ENCODE measurements at places on chromosomes 11 and 22.
A peak's percentile ranks its signal among the peaks of the same experiment; 100 is the strongest.

- DNase-seq = peak; percentile 27
These were observed 1.4 kb downstream of the PATZ1 start for GRCh38 chr22:31344578-31345330.

DNA sequence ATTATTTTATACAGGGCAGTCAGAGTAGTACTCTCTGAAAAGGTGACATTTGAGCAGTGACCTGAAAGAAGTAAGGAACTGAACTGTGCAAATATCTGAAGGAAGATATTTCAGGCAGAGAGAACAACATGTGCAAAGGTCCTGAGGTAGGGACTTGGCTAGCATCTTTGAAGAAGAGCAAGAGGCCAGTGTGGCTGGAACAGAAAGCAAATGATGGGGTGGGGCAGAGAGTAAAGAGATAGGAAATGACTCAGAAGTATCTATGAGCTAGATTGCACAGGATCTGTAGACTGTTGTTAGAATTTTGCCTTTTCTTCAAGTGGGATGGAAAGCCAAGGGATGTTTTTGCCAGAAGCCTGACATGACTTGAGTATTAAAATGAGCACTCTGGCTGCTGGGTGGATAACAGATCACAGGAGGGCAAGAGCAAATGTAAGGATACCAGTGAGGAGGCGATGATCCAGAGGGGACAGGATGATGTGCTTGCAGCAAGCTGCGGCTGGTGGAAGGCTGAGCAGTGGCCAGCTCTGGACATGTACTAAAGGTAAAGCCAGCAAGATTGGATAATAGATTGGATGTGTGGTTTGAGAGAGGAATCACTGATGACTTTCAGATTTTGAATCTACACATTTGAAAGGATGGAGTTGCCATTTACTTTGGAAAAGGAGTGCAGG, 33.2 kb upstream of the TTC12 start:
- no peak for DNase-seq

DNA sequence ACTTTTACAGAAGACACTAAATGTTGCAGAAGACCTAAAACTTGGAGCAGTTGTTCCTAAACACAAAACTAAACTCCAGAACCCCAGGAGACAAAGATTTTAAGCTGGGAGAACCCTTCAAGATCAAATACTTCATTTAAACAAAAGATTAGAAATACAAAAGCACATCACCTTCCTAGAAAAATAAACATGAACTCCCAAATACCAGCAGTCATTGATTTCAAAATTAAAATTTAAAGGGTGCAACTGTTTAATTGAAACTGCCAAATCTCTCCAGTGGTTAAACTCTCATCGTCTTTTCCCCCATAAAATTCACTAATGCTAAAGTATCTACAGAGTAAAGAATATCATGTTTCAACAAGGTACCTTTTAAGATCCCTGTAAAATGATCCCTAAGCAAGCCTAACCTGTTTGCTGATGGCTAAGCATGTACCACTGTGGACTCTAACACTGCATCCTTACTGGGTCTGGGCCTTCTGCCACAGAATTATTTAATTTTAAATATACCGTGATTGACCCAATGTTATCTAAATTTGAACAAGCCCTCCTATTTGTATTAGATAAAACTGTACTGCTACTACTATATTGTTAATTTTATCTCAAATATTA, 53.7 kb upstream of the CCDC34 start:
- DNase-seq = no peak

- no peak for DNase-seq
These were observed 12.5 kb downstream of the OTUB1 start for GRCh38 chr11:63998558-63999348.

- DNase-seq = no peak
These were observed 7.5 kb downstream of the BCL9L start for GRCh38 chr11:118918128-118918685.

GRCh38 chr11:15967166-15967565, 389.2 kb downstream of the SOX6 start:
- no peak for DNase-seq

GRCh38 chr22:26615830-26616435, 1.9 kb downstream of the CRYBB1 start:
- no peak for DNase-seq

DNA sequence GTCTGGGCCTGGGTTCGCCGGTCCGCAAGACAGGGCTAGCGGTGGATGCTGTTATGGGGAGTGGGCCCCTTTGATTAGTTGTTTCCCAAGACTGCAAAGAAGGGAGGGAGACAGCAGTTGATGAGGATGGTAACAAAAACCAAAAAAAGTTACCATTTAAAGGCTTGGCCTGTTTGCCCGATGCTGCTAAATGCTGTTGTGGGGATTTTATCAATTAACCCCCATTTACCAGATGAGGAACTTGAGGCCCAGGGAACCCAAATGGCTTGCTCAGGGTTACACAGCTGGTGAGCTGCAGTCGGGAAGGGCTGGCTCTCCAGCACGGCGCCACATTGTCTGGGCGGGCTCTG, 3.4 kb downstream of the TRPT1 start:
- DNase-seq = no peak

- no peak for DNase-seq
These were observed 3.2 kb upstream of the PIWIL4 start for GRCh38 chr11:94563848-94564467.

DNA sequence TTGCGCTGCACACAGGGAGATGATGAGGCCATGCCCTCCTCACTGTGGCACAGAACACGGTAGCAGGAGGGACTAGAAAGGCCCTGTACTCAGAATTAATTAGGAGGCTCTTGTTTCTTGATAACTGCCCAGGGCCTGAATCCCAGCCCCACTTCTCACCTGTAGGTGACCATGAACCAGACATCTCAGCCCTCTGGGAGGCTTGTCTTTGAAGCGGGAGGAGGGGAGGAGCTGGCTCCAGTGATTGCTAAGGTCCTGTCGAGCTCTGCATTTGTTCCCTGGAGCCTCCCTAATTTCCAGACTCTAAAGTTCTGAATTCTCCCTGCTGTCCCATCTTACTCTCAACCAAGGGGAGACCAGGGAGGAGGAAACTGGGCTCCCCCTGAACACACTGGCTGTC, 19.8 kb upstream of the OAF start:
- no peak for DNase-seq

DNA sequence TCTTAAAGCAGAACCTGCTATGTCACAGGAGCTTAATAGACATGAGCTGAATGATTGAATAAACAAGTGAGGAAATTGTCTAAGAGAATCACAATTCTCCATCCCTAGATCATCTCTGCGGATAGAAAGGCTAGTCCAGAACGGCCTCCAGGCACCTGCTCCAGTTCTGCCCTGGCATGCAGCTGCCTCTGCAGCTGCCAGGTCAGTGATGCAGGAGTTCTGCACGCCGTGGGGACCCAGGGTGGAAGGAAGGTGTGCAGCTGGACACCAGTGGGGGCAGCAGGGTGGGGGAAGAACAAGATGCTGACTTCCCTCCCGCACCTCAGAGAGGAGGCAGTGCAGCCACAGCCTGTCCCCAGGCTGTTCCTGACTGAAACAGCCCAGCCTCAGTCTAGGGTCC, 192.1 kb upstream of the NCAM1 start:
- no peak for DNase-seq

GRCh38 chr11:2440646-2441045, 3.7 kb downstream of the TRPM5 start:
- no peak for DNase-seq

DNA sequence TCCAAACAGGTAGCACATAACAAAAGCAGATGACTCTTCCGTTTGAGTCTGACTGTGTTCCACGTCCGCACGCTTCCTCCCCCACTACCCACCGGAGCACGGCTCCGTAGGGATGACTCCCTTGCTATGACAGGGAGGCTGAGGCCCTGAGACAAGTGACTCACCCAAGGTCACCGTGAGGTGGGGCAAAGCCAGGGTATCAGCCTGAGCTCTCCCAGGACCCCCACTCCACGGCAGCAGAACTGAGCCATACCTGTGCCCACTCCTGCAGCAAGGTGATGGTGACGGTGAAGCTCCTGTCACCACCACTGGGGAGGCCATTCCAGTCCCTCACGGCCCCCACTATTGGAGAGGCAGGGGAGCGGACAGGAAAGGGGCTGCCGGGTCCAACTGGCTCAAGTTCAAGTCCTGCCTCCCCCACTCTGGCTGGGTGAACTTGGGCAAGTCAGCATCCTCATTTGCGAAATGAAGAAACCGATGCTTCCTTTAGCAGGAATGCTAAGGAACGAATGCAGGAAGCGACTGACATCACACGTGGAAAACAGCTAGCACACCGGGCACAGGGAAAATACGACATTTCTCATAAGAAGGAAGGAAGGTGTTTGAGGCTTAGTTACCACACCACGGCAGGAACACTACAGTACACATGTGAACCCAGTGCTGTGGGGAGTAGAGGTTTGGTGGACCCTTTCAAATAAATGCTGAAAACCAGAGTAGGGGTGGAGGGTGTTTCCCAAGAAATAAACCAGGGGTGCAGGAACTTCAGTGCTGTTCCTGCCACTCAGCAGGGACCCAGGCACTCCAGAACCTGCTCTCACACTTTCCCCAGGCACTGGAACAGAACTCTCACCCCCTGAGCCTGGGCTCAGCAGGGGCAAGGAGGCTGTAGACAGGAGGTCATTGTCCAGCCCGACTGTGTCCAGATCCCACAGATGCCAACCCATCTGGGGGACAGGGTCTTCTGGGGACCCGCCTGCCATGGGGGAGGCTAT, 32.4 kb upstream of the CBX7 start:
- DNase-seq = no peak

GRCh38 chr11:73365352-73366264, 10.6 kb upstream of the RELT start:
- no peak for DNase-seq

- no peak for DNase-seq
These were observed 37.8 kb downstream of the OSBP2 start for GRCh38 chr22:30732426-30732825.

- DNase-seq = no peak
These were observed 717.8 kb downstream of the JRKL start for GRCh38 chr11:97107604-97108003.

- DNase-seq = peak; percentile 32
These were observed 38.7 kb upstream of the RCN1 start for GRCh38 chr11:32052215-32052614.

DNA sequence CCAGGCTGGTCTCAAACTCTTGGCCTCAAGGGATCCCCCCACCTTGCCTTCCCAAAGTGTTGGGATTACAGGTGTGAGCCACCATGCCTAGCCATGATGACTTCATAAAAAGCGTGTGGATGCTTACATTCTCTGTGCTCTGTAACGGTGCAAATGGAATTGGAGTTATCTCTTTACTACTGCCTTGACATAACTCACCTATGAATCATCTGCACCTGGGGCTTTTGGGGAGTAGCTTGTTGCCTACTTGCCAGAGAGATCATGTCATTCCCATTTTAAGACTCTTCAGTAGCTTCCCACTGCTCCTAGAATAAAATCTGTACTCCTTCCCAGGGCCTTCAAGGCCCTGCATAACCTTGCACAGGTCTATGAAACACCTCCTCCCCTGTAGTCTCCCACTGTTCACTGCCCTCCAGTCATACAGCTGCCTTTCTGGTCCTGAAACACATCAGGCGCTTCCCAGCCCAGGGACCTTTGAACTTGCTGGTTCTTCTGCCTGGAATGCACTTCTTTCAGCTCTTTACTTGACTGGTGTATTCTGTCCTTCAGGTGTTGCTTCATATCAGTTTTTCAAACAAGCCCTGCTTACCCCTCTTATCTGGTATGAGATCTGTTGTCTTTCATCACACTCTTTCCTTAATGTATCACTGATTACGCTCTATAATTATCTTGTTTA, 19.6 kb upstream of the MOGAT2 start:
- no peak for DNase-seq

DNA sequence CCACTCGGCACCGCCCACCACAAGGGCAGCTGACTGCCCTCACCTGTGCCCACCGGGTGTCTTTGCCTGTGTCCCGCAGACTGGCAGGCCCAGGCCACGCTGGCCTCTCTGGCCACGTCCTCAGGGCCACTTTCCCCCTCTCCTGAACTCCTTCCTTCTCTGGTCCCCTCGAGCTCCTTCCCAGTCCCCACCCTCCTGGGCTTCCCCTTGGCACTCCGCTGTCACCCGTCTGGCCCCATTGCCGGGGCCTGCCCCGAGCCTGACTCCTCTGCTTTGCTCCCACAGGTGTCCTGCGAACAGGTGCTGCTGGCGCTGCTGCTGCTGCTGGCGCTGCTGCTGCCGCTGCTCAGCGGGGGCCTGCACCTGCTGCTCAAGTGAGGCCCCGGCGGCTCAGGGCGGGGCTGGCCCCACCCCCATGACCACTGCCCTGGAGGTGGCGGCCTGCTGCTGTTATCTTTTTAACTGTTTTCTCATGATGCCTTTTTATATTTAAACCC, 14.2 kb downstream of the MCAT start:
- no peak for DNase-seq

DNA sequence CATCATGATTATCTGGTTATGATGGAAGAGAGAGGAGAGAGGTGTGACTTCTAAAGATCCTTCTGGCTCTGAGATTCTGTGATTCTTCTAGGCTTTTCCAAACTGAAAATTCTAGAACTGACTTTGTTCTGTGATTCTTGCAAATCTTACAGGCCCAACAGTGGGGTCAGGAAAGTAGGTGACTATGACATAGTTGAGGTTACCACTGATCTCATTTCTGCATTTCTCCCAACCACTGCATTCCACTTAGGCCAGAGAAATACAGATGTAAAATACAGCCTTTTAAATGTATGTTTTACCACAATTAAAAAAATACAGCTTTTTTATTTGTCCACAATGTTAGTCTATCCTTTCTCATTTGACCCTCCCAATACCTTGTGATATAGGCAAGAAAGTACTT, 83.7 kb downstream of the STIM1 start:
- no peak for DNase-seq

DNA sequence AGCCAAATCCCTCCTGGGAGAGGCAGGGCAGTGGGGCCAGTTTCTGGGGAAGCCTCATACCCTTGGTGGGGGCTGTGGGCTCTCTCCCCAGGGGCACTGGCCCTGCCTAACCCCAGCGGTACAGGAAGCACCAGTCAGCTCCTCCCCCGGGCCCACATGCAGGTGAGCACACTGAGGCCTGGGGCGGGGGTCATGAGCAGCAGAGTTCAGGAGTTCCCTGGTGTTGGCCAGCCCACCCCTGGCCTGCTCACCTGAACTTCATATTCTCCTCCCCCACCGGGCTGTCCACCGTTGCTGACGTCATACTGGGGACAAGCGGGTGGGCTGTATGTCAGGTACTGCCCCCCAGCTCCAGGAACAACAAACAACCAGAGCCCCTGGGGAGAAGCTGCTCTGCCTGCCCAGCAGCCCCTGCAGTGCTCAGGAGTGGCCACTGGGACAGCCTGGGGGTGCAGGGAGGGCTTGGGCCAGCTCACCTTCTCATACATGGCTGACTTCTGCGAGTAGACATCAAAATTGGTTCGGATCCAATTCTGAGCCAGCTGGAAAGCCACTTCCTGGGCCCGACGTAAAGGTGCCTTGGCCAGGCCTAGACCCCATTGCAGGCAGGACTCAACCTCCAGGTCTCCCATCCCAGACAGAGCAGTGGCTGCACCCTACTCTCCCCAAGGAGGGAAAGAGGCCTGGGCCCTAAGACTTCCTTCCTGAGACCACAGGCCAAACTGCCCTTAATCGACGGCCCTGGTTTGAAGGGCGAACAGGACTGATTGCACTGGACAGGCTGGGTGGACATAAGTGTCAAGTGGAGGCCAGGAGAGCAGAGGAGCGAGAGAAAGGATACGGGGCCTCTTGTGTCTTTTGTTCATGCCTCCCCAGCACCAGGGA, 20.8 kb downstream of the TREH start:
- DNase-seq = no peak

- no peak for DNase-seq
These were observed 21.6 kb downstream of the NNMT start for GRCh38 chr11:114317787-114318137.
